Posterior cingulate gyrus (tissue), 11 donors: ENCODE measurements at places on chromosomes 11 and 22.

GRCh38 chr11:104995001-104995408 lies 26.6 kb upstream of the CASP4 start:
- no peak for DNase-seq

- DNase-seq, result no peak
Observed at GRCh38 chr11:18294862-18295261, 27.1 kb downstream of the HPS5 start.

DNA sequence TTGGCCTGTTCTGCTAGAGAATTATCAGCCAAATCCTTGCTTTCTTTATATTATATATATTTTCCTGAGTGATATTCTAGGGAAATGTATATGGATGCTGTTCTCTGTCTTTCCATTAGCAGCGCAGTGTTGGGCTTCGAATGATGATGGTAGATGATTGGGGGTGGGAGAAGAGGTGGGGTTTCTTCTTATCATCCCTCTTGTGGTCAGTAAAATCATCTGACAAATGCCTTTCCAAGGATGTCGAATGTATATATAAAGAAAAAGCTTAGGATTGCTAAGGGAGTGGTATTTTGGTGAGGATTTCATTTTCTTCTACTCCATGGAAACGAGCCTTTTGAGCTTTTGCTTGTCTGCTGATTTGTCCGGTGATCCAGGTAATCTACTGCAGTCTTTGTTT lies 48.9 kb downstream of the ARHGEF12 start:
- peak; percentile 55 for DNase-seq

GRCh38 chr22:32776397-32776796 lies 25.1 kb upstream of the TIMP3 start:
- no peak for DNase-seq

- no peak for DNase-seq
Observed at GRCh38 chr22:41654322-41654721, 33.2 kb downstream of the XRCC6 start.

- no peak for DNase-seq
Observed at GRCh38 chr11:73340164-73340563, 32.1 kb downstream of the ARHGEF17 start.

- DNase-seq, result no peak
Observed at GRCh38 chr11:3738241-3738640, 59.1 kb downstream of the NUP98 start.

DNA sequence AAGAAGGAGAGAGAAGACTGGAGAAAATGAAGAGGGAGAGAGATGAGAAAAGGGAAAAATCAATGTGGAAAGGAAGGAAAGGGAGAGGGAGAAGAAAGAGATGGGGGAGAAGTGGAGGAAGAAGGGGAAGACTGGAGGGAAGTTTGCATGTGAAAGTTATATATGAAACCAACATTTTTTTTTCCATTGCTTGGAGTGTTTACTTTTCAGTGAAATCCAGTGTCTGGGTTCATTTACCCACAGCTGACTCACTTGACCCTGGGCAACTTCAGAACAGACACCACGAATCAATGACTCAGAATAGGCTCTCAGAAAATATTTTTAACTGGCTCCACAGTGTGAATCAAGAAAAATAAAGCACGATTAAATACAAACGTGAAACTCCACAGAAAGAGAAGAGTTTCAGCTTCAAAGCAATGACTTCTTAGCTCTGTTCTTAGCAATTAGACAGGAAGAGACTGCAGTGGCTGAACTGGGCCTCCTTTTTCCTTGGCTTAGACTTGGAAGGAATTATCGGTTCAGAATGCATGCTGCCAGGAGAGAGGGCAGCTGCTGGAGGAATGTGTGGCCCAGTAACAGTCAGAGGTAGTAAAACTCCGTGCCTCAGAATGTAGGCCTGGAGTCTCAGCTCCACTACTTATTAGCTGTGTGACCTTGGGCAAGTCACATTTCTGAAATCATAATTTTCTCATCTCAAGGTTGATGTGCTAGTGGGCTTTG lies 237.5 kb downstream of the MIAT start:
- no peak for DNase-seq

DNA sequence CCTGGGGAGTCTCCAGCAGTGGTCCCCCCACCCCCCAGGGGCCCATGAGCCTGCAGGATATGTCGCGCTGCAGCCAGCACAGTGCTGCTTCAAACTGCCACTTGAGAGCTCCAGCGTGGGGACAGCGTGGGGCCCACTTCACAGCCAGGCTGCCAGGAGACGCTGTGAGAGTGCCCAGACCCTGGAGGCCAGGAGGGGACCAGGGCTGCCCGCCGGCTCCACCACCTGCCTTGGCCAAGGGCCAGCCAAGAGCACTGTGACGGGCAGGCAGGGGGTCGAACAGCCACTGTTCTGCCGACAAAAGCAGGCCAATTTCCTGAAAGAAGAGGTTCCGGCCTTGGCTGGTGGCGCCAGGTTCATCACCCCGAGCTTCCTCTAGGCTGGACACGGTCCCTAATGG lies 60.2 kb downstream of the FLRT1 start:
- DNase-seq, result no peak

- no peak for DNase-seq
Observed at GRCh38 chr11:115778928-115779650, 274.9 kb upstream of the CADM1 start.

DNA sequence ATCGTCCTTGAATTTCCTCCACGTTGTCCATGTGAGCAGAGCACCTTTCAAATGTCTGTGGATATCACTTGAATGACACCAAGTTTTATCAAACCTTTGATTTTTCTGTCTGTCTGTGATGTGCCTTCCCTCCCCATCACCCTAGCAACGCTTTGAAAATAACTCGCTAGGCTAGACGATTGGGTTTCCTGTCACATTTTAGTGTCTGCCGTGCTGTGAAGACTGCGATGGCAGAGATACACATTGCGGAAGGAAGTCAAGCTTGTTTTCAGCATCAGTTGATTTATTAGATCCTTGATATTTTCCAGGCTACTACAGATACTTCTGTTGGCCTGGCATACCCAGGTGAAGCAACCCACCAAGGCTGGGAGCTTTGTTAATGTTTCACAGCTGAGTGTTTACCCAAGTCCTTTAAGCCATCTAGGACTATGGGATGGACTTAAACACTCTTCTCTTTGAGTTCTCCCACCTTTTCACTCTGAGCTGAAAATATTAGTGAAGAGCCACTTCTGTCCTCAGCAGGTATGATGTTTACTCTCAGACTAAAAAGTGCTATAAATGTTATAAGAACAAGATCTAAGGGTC lies 93.6 kb upstream of the CD44 start:
- no peak for DNase-seq

DNA sequence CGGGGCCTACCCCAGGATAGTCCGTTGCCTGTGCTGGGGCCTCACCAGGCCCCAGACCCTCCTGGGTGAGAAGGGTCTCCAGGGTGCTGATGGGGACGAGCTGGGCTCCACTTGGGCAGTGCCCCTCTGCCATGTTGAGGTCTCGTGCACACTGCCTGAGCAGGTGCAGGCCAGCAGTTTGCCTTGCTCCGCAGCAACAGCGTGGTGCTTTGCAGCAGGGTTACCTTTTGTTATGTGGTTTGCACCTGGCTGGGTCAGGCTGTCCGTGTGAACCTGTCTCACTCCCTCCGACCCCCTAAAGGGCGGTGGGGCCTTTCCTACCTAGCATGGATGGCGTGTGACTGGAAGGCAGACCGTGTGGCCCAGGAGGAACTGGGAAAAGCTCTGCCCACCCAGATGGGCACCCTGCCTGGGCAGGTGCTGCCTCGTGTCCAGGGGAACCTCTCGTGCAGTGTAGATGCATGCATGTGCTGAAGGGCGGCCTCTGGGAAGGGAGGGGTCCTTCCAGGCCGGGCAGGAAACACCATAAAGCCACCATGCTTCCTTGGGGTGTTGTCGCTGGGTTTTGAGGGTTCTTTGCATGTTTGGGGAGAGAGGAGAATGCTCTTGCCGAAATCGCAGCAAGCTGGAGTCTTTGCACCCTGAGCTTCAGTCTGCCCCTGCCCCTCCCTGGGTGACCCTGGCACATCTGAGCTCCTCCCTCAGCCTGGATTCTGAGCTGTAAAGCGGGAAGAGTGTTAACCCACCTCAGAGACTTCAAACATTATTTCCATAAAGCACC lies 75.4 kb upstream of the PPARA start:
- peak; percentile 75 for DNase-seq

DNA sequence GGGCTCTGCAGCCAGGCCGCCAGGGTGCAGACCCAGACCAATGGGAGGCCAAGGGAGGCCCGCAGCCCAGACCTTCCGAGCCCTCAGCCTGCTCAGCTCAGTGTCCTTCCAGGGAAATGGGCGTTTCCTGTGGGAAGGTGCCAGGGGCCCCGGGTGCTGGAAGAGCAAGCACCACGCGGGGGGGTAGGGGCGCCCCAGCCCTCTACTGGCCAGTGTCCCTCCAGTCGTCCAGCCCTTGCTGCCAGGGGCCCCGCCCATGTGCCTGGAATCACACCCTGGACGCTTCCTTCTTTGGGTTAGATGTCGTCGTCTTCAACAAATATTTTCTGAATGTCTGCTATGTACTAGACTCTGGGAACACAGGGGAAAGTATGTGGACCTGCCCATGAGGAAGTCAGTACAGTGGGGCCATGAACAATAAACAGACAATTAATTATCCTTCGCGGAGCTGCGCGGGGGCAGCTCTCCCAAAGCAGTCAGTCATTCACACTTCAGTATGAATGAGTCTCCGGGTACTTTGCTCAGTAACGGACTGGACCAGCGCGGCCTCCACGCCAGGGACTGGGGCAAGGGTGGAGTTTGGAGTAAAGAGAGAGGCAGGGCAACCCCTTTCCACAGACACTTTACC lies 60.2 kb downstream of the CDKN1C start:
- DNase-seq, result peak; percentile 37

- no peak for DNase-seq
Observed at GRCh38 chr11:44629732-44630345, 64.4 kb downstream of the CD82 start.

GRCh38 chr11:95242091-95242844 lies 11.3 kb upstream of the SESN3 start:
- DNase-seq, result no peak

DNA sequence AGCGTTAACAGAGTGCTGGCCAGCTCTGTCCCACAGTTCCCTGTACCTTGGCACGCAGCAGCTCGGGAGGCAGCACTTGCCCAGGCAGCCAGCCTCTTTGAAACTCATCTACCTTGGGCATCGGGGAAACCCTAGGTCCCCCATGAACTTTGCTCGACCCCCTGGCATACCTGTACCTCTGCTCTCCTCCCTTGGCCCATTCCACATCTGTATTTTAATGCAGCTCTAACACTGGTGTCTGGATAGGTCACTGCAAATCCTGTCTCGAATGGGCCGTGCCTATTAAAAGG lies 304.1 kb downstream of the TBC1D22A start:
- no peak for DNase-seq

GRCh38 chr22:34808618-34809017 lies 257.3 kb upstream of the ISX start:
- DNase-seq, result no peak

- no peak for DNase-seq
Observed at GRCh38 chr22:23583836-23584235, 3.7 kb upstream of the IGLL1 start.

DNA sequence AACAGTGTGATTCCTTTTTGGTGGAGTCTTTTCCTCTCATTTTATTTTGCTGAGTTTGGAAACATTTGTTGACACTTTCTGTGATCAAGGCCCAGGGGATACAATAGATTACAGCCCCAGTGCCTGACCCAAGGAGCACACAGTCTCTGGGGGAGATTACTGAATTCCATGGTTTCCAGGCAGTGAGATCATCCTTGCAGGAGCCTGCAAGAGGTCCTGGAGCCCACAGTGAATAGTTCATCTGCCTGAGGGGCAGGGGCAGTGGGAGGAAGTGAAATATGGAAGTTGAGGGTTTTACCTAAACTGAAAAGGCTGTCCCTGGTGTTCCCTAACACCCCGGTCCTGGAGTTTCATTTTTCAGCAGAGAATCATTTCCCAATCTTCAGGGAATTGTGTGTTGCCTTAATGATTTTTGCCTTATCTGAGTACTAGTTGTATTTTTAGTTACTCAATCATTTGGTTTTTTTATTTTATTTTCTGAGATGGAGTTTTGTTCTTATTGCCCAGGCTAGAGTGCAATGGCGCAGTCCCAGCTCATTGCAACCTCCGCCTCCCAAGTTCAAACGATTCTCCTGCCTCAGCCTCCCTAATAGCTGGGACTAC lies 7.7 kb downstream of the CCS start:
- no peak for DNase-seq

DNA sequence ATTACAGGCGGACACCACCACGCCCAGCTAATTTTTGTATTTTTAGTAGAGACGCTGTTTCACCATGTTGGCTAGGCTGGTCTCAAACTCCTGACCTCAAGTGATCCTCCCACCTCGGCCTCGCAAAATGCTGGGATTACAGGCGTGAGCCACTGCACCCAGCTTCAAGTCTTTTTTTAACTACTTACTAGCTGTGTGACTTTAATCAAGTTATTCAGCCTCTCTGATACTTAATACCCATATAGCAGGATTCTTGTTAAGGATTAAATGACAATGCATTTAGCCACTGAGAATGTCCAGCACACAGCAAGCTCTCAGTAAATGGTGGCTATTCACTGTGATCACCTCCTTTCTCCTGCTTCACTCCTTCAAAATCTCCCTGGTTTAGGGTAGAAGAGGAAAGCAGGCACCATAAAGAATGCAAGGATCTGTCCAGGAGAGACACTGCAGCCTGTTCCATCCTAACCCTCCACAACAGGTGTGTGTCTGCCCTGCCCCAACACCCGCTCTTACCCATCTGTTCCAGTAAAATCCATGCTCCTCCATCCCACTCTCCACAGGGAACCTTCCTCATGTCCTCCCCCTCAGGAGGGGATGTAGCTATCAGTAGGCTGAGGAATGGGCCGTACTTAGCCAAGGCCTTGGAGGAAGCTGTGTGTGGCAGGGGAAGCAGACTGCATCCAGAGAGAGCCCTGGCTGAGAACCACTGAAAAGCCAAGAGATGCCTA lies 69.3 kb downstream of the MICAL3 start:
- DNase-seq, result no peak

DNA sequence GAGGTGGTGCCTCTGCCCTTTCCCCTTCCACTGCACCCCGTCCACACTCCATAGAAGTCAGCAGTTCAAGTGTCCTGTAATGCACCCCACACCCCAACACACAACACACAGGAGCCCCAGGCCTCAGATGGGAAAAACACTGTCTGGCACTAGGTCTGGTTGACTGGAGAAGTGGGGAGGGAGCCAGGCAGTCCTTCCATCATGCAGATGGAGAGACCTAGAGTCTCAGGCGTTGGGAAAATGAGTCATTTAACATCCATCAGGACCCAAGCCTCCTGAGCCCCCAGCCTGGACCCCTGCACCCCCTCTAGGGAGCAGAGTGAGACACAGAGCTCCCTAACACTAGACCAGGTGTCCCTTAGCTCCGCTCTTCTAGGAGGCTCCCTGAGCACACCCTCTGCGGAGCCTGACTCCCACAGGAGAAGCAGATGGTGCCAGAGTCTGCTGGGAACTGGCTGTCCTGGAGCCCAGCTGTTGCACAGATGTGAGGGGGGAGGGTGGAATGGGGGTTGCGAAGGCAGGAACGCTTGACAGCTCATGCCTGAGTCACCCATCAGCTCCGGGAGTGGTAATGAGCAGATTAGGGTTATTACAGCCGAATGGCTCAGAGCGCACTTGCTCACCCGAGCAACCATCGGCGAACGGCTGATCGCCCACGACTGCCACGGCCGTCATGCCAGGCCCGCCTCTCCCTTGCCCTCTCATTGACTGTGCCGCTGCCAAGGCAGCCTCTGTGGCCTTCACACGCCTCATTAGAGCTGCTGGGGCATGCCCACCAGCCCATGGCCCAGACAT lies 22.1 kb upstream of the SYT7 start:
- peak; percentile 56 for DNase-seq

- DNase-seq, result no peak
Observed at GRCh38 chr22:37485395-37486223, 575 bp downstream of the MFNG start.
